Stimulated activated CD8-positive, alpha-beta memory T cell treated with anti-CD3 and anti-CD28 coated beads, Interleukin-4, amount 100 ng/mL, for 1 hour (primary cell): ENCODE measurements at places on chromosomes 6 and 20.

DNA sequence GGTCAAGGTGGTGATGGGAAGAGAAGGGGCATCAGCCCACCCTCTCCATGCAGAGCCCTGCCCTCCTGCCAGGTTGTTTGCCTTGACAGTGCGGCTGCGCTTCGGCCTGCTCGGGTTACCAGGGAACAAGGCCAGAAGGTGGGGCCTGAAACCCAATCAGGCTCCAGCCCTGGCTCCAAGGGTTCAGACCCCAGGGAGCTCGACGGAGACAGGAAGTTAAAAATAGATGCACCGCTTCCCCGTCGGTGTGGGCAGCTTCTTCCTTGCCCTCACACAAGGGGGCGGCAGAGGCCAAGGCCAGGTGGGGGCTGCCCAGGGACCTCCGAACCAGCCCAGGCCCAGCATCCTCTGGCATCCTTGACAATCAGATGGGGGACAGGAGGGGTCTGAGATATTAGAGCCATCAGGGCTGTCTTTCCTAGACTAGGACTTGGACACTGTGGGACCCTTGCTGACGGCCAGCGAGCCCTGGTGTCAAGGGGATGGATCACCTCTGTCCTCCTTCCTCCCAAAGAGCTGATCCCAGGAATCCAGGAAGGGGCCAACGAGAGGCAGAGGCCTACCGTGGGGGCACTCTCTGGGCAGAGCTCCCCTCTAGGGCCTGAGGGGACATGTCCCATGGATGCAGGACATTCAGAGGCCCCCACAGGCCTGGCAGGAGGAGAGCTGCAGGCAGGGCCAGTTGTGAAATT is 65.2 kb downstream of the RIPOR3 start:
- DNase-seq, result no peak

- DNase-seq, result no peak
Measured at GRCh38 chr20:642398-643174, 10.4 kb downstream of the SRXN1 start.

DNA sequence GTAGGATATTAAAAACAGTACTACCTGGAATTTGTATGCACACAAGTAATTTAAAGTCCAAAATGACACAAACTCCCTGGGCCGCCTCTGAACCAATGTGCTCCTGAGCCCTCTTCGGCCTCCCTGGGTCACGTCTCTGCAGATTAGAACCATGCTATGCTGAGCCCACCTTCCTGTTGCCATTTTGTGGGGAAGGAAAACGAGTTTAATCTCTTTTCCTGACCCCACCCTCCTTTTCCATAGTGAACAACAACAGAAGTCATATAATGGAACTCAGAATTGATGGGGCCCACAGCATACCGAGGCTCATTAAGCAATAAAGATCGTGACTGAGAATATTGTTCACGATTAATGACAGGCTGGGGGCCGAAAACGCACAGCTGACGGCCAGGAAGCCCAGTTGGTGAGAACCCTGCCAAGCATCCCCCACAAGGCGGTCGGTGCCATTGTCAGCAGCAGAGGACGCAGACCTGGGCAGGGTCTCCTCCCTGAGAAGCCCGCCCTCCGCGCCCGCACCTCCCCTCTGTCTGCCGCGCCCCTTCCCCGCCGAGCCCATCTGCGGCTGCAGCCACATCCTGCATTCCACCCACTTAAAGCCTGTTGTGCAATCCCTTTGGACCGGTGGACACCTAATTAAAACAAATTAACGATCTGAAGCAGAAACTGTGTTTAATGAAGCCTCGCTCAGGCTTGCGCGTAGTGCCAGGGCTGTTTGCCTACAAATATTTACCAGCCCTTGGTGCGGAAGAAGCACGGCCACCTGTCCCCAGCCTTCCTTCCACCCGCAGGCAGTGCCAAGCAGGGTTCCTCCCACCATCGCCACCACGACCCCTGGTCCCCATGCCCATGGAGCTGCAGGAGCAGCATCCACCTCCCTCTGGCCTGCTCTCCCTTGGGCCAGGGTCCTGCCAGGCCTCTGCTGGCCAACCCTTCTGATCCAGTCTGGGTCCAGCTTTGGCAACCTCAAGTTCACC is 68.1 kb downstream of the DLL1 start:
- no peak for DNase-seq

DNA sequence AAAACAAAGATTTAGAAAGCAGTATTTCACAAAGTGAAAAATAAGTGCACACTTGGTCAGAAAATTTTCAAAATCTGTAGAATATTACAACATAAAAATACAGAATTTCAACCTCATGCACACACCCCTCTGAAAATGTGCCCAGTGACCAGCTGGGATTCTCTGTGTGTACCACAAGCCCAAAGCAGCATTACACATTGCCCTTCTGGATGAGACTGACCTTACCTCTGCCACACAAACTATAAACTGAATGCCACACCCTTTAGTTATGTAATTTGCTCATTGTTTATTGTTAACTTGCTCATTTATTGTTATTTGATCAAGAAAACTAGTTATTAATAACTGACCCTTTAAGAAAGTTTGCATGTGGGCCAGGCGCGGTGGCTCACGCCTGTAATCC is 303.0 kb downstream of the FOXC1 start:
- DNase-seq, result no peak

GRCh38 chr6:108541843-108542759 is 18.6 kb upstream of the FOXO3 start:
- DNase-seq, result peak; percentile 46

- no peak for DNase-seq
Measured at GRCh38 chr6:145745861-145746260, 10.5 kb upstream of the EPM2A start.

GRCh38 chr6:7115543-7116231 is 7.9 kb downstream of the RREB1 start:
- DNase-seq, result no peak

- DNase-seq, result no peak
Measured at GRCh38 chr20:13995841-13996240, 525 bp downstream of the MACROD2 start.

- DNase-seq, result no peak
Measured at GRCh38 chr6:168989421-168989820, 264.2 kb downstream of the THBS2 start.

GRCh38 chr6:41736186-41736733 is 852 bp upstream of the TFEB start:
- no peak for DNase-seq

DNA sequence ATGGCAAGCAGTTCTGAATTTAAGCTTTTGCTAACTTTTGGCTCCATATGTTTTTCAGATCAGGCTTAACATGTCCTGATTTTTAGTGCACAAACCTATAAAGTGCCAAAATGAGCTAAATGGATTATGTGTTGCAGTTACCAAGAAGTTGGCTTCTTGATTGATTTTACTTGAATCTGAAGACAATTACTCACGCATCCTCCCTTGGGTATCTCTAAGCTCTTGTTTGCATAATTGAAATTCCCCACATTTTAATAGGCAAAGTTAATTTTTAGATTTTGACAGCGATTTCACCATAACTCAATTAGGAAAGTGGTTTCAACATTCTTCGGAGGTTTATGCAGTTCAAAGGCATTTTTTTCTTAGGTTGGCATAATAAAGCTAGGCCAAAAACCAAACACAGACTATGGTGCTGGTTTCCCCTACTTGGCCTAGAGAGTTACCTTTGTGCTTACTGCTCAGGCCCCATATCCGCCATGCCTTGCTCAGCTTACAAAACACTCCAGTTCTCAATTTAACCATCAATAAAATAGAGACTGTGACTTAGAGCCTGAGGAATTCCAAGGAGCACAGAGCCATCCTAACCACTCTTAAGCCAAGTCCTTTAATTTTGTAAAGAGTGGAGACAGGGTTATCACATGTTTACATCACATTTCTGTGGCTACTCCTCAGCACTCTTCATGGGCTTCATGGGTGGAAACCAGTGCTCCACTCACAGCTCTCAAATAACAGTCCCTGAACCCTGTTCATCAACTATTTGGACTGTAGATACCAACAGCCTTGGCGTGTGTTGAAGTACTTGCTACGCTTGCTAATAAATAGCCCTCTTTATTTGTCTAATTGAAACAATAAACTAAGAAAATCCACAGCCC is 32.1 kb downstream of the LAMA4 start:
- no peak for DNase-seq

- DNase-seq, result no peak
Measured at GRCh38 chr6:107983811-107984210, 25.8 kb upstream of the SEC63 start.

GRCh38 chr6:135458051-135458450 is 39.5 kb downstream of the AHI1 start:
- DNase-seq, result no peak

- DNase-seq, result no peak
Measured at GRCh38 chr20:58714923-58715351, 22.3 kb downstream of the NPEPL1 start.

DNA sequence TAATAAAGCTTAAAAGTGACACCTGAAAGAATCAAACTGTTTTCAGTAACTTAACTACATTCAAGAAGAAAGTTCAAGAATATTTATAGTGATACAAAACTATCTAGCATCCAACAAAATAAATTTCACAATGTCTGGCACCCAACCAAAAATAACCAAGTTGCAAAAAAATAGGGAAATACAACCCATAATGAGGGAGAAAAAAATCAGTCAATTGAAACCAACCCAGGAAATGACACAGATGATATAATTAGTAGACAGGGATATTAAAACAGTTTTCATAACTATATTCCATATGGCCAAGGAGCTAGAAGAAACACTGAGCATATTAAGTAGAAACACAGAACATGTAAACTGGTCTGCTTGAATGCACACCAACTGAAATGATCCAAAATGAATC is 120.2 kb upstream of the BEND3 start:
- no peak for DNase-seq

DNA sequence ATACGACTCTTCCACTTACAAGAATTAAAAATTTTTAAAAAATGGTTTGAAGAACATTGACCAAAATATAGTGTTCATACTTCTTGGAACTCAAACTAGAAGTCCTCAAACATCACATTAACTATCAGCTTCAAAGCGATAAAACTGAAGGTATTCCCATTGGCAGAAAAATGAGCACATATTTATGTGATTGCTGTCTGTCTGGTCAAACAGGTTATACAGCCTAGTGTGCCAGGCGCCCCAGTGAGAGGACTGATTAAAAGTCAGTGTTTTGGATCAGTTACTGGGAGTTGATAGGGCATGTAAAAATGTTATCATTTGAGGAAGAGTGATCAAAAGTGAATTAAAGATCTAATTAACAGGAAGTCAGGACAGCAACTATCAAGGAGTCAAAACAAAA is 738.8 kb downstream of the HDGFL1 start:
- DNase-seq, result no peak

- DNase-seq, result no peak
Measured at GRCh38 chr6:10402648-10403311, 12.1 kb downstream of the TFAP2A start.

GRCh38 chr20:46311039-46311650 is 2.8 kb upstream of the CDH22 start:
- no peak for DNase-seq
